ENCODE measurements at places on chromosomes 2 and 18.
A peak's percentile ranks its signal among the peaks of the same experiment; 100 is the strongest.

DNA sequence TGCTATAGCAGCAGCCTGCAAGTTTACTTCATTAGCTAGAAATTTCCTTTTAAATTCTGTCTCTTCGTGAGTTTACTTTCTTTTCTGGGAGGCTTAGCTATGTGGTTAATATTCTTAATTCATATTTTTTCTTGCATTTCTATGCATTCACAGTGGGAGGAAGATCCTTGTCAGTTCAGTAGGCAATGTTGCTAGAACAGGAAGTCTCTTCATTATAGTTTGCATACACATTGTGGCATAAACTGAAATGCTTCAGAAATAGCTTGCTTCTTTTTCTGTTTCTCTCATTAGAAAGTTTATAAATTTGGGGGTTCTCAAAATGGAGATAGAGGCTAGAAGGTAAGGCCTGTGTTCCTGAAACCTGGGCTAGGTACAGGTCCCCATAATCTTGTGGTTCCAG lies 8.1 kb upstream of the ARHGAP15 start:
- peak; percentile 14 for DNase-seq

DNA sequence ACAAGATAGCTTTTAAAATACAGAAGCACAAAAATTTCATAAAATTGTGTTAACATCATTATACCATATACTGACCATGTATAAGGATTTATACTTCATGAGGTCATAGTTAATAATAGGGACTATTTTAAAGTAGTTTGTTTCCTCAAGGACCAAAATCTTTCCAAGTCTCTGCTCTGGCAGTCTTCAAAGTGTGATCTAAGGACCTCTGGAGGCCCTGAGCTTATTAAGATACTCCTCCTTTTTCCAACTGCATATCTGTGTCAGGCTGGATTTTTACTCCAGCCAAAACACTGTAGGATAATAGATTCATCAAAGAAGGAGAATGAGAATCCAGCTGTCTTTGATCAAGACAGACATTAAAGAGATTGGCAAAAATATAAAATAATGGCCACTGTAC lies 1.7 kb upstream of the SCYGR2 start:
- no peak for DNase-seq

- no peak for DNase-seq
Observed at GRCh38 chr2:198362740-198363139, 558.3 kb downstream of the PLCL1 start.

DNA sequence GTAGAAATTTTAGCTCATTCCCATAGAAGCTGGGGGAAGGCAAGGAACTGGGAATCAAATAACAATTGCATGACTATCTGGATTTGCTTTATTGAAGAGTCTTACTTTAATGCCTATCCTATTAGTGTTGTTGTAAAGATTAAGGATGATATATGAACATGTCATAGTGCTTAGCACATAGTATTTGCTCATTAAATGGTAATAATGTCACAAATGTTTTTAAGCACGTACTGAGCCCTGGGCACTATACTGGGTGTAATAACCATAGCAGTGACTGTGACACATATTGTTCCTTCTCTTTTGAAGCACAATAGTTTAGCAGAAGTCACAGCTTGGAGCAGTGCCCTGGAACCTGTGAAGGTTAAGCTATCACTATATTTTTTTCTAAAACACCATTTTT lies 47.2 kb upstream of the DTNB start:
- DNase-seq: no peak

GRCh38 chr18:59787998-59788790 lies 91.0 kb upstream of the CCBE1 start:
- no peak for DNase-seq

- no peak for DNase-seq
Observed at GRCh38 chr2:133658020-133658903, 90.0 kb upstream of the NCKAP5 start.

GRCh38 chr2:54585136-54585733 lies 129.1 kb downstream of the SPTBN1 start:
- no peak for DNase-seq

- peak; percentile 52 for DNase-seq
Observed at GRCh38 chr2:209986415-209986814, 16.0 kb upstream of the RPE start.

GRCh38 chr2:240672701-240673190 lies 9.9 kb downstream of the AQP12B start:
- no peak for DNase-seq

DNA sequence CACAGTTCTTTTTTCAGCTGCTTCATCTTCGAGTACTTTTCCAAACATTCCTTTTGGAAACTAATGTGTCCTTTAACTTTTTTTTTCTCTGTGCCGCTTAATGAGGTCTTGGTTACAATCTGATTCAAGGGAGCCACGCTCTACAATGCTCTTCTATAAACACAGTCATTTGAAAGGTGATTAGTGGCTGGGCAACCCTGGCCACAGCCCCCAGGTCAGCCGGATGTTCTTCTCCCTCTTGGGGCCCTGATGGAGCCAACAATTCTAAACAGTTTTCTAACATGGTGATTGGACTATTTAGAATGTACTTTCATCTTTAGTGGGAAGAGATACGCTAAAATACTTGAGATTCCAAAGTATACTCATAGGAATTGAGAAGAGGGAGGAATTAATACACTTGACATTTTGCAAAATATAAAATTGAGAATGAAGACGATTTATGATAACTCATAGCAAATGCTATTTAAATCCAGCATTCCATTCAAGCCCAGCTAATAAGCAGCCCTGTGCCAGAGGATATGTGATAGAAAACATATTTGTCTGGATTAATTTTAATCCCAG lies 83.7 kb upstream of the MBOAT2 start:
- DNase-seq: no peak

GRCh38 chr2:182542501-182543258 lies 115.8 kb upstream of the PDE1A start:
- DNase-seq: no peak

- no peak for DNase-seq
Observed at GRCh38 chr2:70090706-70091334, 3.5 kb downstream of the PCBP1 start.

- DNase-seq: no peak
Observed at GRCh38 chr2:150889141-150889540, 372.5 kb downstream of the RBM43 start.

DNA sequence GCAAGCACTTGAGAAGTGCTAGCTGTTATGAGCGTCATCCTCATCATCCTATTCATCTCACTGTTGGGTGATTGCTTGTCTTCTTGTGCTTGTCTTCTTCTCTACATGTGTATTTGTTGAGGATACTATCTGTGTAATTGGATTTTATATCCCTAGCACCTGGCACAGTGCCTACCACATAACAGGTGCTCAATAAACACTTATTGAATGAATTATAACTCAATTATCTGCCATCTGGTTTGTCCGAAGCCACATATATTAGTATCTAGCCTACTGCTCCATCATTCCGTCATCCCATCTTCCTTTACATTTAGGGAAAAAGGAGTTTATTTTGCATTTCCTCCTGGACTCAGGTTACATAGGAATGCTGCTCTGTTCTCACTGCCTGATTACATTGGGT lies 330.4 kb upstream of the ETAA1 start:
- DNase-seq: no peak

GRCh38 chr18:75083131-75083530 lies 125.8 kb downstream of the PTGR3 start:
- DNase-seq: no peak

GRCh38 chr18:37355772-37356171 lies 209.8 kb downstream of the CELF4 start:
- no peak for DNase-seq

DNA sequence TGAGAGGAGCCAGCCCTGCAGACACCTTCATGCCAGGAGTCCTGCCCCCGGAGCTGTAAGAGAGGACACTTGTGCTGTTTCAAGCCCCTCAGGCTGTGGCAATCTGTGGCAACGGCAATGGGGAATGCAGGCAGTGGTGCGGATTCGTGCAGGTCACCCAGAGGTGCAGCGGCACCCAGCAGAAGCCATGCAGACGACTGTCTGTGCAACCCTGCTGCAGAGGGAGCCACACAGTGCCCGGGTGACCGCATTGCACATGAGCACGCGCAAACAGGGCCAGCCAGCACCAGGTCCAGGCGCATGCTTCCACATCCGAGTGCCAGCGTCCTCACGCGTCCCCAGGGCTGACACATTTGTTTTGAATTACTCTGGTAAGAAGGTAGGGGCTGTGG lies 84.8 kb upstream of the GPC1 start:
- no peak for DNase-seq

DNA sequence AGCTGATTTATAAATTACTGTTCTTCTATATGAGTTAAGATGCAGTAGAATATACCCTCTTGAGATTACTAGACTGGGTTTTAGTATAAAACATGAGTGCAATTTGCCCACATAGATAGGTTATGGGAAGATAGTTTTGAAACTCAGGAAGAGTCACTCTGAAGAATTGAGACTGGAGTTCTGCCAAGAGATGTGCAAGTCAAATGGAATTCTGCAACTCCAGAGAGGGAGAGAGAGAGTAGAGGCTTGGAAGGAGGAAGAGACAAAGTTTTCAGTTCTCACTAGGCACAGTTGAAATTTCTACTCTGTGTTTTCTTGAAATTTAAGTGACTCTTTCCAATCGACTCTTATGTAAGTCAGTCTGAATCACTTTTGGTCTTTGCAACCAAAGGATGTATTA lies 878.8 kb downstream of the TSN start:
- no peak for DNase-seq

GRCh38 chr2:102789349-102790090 lies 27.7 kb downstream of the TMEM182 start:
- DNase-seq: no peak

- DNase-seq: no peak
Observed at GRCh38 chr18:21167641-21168377, 56.2 kb upstream of the ROCK1 start.

DNA sequence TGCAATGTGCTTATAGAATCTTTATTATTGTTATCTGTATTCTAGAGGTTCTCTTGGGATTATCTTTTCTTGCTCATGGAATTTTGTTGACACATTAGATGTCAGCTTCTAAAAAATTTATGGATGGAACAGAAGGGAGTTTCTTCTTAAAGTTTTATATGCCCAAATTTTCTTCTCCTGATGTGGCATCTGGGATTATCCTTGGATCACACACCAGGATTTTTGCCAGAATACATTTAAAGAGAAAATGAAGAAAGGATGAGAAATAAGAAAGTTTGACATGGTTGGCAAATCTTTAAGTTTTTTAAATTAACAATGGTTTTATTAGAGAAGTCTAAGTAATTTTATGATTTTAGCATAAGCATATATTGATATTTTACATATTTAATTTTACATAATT lies 706.7 kb upstream of the TMEFF2 start:
- no peak for DNase-seq

GRCh38 chr2:119486886-119487285 lies 37.4 kb downstream of the SCTR start:
- no peak for DNase-seq

- no peak for DNase-seq
Observed at GRCh38 chr2:96663829-96664228, 21.3 kb downstream of the FER1L5 start.

Data from inflammatory macrophage (primary cell).